ENCODE measurements at places on chromosomes 4 and X.

DNA sequence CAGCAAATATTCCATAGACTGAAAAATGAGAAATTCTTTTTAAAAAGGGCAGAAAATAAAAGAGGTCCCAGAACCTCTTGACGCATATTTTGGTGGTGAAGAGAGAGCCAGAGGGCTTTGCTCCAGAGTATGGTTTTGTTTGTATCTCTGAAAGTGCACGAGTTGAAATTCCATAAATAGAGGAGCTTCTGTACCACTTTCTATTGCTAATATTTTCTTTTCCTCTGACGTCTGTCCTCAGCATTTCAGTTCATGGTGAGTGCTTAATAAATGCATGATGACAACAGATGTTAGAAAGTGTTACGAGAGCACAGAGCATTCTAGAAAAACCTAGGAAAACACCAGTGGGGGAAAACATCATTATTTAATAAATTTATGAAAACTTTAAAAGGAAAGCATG lies 145.6 kb downstream of the AMELX start:
- DNase-seq: no peak

- no peak for DNase-seq
Measured at GRCh38 chrX:13716905-13717304, 17.5 kb downstream of the TRAPPC2 start.

- no peak for DNase-seq
Measured at GRCh38 chr4:181420950-181421349, 822.3 kb upstream of the TENM3 start.

- no peak for DNase-seq
Measured at GRCh38 chr4:823761-824460, 2.0 kb downstream of the CPLX1 start.

DNA sequence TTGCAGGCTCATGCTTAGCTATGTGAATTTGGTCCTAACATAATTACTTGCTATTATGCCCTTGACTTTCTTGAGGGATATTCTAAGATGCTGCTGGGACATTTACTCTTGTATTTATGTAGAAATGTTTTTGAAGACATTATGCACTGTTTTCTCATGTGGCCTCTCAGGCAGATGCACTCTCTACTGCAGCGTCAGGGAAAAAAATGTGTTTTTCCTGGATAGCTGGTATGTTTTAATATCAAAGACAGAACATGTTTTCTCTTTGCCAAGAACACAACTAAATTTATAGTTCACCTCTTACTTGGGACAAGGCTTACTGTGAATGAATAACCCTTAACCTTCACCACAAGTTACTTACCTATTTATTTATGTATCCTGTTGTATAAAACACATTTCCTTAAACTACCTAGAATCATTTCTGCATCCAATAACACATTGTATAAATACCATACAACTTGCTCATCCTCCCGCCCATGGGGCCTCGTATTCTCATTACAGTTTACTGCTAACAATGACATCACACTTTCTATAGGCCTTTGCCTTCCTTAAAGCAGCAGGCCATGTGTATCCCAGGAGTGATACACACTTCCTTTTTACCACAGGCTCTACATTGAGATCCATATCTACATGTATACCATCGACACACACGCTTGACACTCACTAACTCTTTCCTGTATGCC lies 178.7 kb downstream of the SLIT2 start:
- no peak for DNase-seq

DNA sequence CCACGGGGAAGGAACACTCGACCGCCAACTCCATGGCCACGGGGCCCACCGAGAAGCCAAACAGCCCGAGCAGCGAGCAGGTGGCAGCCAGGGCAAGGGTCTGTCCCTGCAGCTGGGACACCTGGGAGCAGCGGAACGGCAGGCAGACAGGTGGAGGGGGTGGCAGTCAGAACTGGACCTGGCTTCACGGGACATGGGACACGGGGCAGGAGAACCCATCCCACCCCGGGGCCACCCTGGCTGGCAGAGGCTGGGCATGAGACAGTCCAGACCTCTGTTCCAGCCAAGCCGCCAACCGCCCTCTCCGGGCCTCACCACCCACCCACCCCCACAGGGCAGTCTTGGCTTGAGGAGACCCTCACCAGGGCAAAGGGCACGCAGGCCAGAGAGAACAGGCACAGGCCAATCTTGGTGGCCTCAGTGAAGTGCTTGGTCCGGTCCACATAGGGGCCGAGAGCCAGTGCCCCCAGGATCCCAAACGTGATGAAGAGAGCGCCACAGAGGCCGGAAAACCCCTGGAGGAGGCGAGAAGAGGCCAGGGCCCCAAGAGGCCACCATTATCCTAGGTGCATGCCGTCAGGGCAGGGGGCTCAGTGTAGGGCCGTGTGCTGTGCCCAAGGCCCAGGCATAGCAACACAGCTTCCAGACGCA lies 5.6 kb downstream of the SLC49A3 start:
- no peak for DNase-seq

DNA sequence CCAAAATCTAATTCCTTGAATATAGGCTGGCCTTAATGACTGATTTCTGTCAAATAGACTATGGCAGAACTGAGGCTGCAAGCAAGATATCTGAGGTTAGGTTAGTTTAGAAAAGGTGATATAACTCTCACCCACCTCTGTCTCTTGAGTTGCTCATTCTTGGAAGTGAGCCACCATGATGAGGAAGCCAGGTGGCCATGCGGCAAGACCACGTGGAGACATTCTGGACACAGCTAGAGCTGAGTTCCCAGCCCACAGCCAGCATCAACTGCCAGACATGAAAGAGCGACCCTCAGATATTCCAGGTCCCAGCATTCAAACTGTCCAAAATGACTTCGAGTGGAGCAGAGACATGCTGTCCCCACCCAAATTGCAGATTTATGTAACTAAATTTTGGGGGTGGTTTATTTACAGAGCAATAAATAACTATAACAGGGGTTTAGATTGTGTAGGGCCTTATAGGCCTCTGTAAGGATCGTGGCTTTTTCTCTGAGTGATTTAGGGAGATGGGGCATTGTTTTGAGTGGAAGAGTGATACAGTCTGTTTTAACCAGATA lies 33.7 kb downstream of the USP53 start:
- no peak for DNase-seq

GRCh38 chrX:9785254-9785943 lies 830 bp upstream of the SHROOM2 start:
- no peak for DNase-seq
